ENCODE measurements at places on chromosomes 6 and 20.

GRCh38 chr20:16455324-16455723 is 117.9 kb downstream of the KIF16B start:
- no peak for DNase-seq

DNA sequence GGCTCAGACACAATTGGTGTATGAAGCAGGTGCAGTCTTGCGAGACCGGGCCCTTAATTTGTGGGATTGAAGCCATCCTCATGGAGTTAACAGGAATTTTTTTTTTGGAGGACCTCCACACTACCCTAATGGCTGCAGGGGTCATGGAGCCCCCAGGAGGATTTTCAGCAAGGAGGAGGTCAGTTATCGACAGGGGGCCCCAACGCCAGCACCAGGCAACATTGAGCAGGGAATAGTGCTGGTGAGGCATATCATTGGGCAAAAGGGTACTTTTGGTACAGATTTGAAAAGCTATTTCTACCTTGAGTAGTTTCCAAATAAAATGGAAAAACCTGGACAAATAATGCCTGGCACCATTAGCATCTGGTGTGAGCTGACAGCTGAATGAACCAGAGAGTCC is 6.7 kb downstream of the FAM50B start:
- DNase-seq = no peak

- DNase-seq = no peak
These were observed 4.6 kb upstream of the TBPL1 start for GRCh38 chr6:133948472-133948871.

- no peak for DNase-seq
These were observed 133.9 kb downstream of the MYLK4 start for GRCh38 chr6:2616811-2617210.

DNA sequence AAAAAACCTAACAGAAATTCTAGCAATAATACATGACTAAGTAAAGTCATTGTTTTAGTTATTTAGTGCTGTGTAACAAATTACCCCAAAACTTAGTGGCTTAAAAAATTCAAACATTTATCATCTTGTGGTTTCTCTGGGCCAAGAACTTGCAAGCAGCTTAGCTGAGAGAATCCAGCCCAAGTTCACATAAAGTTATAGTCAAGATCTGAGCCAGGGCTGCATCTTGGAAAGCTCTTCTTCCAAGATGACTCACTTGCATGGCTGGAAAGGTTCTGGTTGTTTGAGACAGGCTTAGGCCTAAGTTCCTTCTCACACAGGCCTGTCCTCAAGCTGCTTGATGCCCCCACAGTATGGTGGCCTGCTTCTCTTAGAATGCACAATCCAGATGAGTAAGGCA is 217.8 kb upstream of the TSHZ2 start:
- DNase-seq = no peak

DNA sequence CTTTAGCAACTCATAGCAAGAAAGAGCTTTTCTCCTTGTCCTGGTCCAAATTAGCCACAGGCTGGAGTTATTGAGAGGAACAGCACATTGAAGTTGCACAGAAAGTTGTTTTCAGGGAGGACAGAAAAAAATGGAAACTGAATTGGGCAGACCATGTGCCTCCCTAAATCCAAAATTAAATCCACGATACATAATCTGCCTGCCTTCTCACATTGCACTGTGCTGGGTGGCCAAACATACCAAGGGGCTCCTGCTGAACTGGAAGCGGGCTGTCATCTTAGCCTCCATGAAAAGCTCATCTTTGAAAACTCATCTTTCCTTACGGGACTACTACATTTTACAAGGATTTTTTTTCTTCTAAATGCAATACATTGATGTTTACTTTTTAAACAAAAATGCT is 59.9 kb downstream of the TNFAIP3 start:
- DNase-seq = no peak

DNA sequence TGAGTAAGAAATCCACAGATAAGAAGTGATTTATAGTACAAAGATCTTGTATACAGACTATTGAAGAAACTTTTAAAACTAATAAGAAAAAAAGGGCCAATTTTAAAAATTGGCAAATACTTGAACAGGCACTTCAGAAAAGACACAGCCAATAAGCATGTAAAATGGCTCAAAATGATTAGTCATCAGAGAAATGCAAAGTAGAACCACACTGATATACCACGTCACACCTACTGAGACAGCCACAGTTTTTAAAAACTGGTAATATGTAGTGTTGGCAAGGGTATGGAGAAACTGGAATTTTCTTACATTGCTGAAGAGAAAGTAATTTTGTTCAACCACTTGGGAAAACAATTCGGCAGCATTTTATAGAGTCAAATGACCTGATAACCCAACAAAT is 488.9 kb upstream of the HTR1E start:
- no peak for DNase-seq

DNA sequence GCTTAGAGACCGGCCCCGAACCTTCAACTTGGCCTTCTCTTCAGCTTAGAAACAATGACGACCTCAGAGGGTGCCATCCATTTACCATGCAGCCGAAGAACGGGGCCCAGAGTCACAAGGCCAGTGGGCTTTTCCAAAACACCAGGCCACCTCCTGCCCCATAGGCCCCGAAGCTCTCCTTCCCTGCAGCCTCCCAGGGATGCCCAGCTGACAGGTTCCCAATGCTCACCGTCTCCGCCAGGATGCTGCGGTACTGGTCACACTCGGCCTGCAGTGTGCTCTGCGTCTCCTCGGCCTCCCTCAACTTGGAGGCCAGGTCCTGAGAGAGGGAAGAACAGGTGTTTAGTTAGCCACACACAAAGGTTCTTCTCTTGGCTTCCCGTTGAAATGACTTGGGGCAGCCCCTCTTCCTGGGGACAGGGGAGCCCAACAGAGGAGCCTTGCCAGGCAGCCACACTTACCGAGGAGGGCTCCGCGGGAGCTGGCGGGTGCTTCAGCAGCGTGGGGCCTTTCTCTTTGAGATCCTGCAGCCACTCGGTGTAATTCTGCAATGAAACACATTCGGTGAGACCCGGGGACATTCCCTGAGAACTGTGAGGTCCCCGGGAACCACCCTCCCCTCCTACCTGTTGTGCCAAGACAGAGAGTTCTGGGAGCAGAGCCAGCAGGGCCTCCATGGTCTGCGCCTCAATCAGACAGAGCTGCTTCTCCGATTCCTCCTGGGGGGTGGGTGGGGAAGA is 51.5 kb downstream of the DSTN start:
- no peak for DNase-seq

GRCh38 chr6:12233693-12234571 is 56.2 kb upstream of the EDN1 start:
- no peak for DNase-seq

GRCh38 chr20:59787538-59787890 is 145.9 kb downstream of the SYCP2 start:
- no peak for DNase-seq

DNA sequence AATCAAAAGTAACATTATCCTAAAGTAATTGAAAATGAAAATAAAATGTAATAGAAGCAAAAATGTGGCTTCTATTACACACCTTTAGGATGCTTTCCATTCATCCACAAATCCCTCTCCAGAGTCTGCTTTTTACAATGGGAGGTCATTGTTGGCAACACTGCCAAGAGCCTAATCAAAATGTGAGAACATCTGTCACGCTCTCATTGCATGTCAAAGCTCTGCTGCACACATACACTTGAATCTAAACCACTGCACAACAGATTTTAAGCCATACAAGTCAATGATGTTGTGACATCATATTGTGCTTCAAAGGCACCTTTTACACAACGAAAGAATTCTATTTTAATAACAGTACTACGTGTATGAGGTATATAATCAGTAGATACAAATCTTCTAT is 82.1 kb downstream of the PREP start:
- DNase-seq = no peak
